Activated CD8-positive, alpha-beta T cell treated with anti-CD3 and anti-CD28 coated beads for 36 hours (primary cell): ENCODE measurements at places on chromosomes 7 and 10. TPM values are rescaled to one million over a fixed set of nuclear protein-coding genes. Genes with fewer than 3 reads are reported as not detected.
A peak's percentile ranks its signal among the peaks of the same experiment; 100 is the strongest.

DNA sequence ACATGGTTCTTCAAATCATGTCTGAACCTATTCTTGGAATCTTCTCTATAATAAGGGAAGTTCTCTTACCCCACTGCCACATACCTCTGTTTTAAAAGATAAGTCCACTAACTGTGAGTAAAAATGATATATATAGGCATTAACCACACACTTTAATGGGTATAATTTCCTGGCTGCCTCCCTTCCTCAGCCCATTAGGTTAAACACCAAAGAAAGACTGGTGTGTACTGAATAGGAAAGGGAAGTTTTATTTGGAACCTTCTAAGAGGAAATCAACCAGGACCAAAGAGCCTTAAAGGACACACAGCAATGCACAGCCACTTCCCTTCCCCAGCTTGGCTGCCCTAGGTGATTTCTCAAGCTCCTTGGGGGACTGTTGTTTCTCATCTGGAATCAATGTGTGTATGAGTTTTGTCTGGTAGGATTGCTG is 5.0 kb upstream of the WBP1L start:
- no peak for DNase-seq
- peaks cover 6% of the 10 kb centered on the region for H3K36me3 ChIP-seq
- H3K4me3 ChIP-seq = no peak overlapping the region
- H3K4me1 ChIP-seq = peaks cover 7% of the 10 kb centered on the region

GRCh38 chr10:23439452-23439960 is 631 bp downstream of the OTUD1 start:
- no peaks in the 10 kb centered on the region for H3K27me3 ChIP-seq
- peak overlapping the region; percentile 92 for H3K4me3 ChIP-seq
- H3K27ac ChIP-seq = no peak overlapping the region
- peaks cover 30% of the 10 kb centered on the region for H3K4me1 ChIP-seq

- DNase-seq = no peak
- H3K27me3 ChIP-seq = no peaks in the 10 kb centered on the region
- H3K4me1 ChIP-seq = no peaks in the 10 kb centered on the region
- H3K36me3 ChIP-seq = no peaks in the 10 kb centered on the region
These were observed 171.8 kb upstream of the POM121L12 start for GRCh38 chr7:52863652-52864051.

Gene UTF1
- not detected for total RNA-seq
